Muscle of leg (tissue), 16 donors: ENCODE measurements at places on chromosomes 11 and 22. TPM values are rescaled to one million over a fixed set of nuclear protein-coding genes. Genes with fewer than 3 reads are reported as not detected.

The SFI1 gene
- 6.3 TPM for total RNA-seq

The GPHA2 gene
- total RNA-seq: not detected

The IGSF9B gene
- total RNA-seq: 8.1 TPM

The PATE2 gene
- total RNA-seq: 0.13 TPM

The HYLS1 gene
- 5.3 TPM for total RNA-seq

The C11orf21 gene
- 2.3 TPM for total RNA-seq

The CASP1 gene
- total RNA-seq: 7.0 TPM

The RIMBP3B gene
- total RNA-seq: 0.18 TPM

The AGBL2 gene
- 0.44 TPM for total RNA-seq

The OOSP4B gene
- not detected for total RNA-seq

The OR4D5 gene
- total RNA-seq: 0.04 TPM

The C11orf42 gene
- not detected for total RNA-seq
